Prostate gland (tissue), 2 donors: ENCODE measurements at places on chromosomes 6 and 20.

DNA sequence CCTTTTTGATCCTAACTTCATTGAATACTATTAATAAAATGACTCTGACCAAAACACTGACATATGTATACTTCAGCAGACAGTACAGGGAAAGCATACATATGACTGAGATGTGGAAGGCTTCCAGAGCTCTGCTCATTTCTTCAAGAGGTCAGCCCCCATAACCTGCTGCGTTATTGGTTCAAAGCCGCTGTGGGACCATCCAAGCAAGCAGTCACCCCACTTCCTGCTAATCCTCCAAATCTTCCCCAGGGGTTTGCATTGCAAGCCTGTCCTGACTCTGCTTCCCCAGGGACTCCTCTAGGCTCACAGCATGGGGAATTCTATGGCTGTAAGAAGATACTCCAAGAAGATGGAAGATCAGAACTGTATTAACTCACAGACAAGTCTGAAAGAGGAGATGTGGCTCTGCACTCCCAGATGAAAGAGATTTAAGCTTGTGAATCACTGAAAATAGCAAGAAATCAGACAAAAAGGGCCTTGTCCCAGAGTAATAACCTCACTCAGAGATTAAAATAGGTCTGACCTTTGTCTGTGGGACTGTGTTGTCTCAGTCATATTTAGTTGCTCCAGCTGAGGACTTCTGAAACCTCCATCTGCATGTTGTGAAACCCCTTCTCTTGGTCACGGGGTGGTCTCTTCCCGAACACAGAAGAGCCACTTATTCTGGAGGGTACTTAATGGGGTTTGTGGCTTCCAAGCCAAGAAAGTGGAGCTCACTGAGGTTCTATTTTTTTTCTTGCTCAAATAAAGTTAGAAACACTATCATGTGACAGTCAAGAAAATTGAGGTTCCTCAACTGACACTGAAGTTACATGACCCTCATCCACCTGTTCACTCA, 101.5 kb upstream of the MARCKS start:
- no peak for DNase-seq

- DNase-seq = no peak
Measured at GRCh38 chr20:31691646-31692275, 30.9 kb downstream of the BCL2L1 start.

GRCh38 chr6:99334526-99335127, 14.8 kb downstream of the FAXC start:
- peak; percentile 28 for DNase-seq

- no peak for DNase-seq
Measured at GRCh38 chr6:76706631-76707030, 634.2 kb upstream of the IMPG1 start.

DNA sequence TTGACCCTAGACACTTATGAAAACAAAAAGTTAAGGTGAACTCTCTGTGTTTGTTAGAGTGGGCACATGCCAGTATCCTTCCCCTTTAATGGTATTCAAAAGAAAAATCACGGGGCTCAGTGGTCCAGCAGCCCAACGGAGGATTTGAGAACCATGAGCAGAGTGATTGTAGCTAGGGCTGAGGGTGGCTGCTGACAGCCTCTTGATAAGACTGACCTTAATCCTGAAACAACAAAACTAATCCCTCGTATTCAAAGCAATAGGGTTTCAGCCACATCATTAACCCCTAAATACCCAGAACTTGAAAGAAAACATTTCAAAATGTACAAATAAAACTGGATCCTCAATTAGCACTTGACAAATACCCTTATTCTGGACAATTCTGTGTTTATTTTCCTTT, 95.1 kb downstream of the SNAP25 start:
- no peak for DNase-seq

DNA sequence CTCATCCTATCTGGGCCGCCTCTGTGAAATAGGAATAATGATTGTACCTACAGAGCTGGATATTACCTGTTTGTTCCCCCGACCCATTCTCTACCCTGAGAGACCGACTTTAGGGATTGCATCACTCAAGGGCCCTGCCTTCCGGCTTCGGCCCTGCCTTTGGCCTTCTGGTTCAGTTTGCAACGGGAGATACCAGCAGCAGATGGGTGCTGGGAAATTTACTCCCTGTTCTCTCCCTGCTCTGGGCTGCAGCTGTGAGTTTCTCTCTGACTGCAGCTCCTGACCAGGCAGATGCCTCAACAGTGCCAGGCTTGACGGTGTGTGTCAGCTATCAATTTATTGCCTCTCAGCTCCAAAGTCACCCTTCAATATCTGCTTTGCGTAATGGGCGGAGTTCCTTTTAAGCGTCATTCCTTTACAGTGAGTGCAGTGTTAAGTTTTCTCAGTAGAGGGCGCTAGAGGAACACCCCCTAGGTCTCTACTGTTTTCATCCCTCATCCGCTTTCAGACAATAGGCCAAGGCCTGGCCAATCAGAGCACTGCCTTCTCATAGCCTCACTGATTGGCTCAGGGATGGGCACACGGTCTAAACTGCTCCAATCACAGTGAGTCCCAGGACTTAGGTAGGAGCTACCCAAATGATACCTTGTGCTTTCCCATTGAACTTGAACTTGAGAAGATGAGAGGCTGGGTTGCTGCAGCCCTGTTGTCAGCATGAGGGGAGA, 30.0 kb downstream of the KCNG1 start:
- DNase-seq = peak; percentile 18

- no peak for DNase-seq
Measured at GRCh38 chr6:142014515-142014914, 118.2 kb upstream of the GJE1 start.

GRCh38 chr6:41268478-41268877, 18.0 kb downstream of the TREM1 start:
- no peak for DNase-seq

- no peak for DNase-seq
Measured at GRCh38 chr20:37315452-37316110, 26.1 kb downstream of the MANBAL start.

DNA sequence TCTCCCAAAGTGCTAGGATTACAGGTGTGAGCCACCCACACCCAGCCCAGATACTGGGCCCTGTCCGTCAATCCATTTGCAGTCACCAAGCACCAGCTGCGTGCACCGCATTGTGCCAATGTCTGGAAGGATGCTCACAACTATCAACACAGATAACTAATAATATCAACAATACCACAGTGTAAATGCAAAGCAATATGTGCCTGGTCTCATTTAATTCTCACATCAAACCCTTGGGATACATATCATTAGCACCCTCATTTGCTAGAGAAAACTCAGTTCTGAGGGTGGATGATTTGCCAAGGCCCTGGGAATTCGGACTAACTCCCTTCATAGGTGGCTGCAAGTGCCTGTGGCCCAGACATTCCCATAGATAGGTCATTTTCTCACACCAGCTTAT, 14.5 kb downstream of the RIPOR3 start:
- DNase-seq = no peak

DNA sequence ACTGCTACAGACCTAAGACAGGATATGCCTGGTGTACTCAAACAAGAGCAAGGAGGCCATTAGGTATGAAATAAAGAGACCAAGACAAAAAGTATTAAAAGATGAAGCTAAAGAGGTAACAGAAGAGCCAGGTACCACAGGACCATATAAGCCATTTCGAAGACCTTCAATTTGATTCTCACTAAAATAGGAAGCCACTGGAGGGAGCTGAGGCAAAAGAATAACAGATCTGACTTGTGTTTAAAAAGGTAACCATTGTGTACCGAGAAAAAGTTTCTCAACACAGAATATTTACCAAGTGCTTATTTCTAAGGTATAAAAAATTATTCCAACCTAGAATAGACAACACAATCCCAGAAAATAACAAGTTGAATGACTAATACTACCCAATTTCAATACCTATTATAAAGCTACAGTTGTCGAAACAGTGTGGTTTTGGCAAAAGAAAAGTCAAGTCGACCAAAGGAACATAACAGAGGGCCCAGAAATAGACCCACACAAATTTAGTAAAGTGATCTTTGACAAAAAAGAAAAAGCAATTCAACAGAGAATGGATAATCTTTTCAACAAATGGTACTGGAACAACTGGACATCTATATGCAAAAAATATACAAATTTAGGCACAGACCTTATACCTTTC, 125.3 kb upstream of the DST start:
- DNase-seq = no peak

DNA sequence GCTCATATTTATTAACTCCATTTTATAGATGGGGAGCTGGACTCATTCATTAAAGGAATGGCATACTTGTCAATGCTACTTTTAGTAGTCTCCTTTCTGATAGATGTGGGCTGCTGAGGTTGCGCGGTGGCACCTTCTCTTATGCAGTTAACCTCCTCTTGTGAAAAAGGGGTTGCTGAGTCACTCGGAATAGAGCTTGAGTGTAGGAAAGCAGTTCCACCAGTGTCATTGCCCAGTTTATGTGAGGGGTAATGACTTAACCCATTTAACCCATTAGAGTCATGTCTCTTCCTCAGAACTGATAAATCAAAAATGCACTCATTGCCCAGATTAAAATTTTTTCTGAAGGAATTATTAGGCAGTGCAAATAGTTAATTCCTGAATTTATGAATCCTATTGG, 6.3 kb downstream of the MAPK14 start:
- no peak for DNase-seq

GRCh38 chr6:27501187-27501586, 28.3 kb upstream of the ZNF184 start:
- DNase-seq = no peak

DNA sequence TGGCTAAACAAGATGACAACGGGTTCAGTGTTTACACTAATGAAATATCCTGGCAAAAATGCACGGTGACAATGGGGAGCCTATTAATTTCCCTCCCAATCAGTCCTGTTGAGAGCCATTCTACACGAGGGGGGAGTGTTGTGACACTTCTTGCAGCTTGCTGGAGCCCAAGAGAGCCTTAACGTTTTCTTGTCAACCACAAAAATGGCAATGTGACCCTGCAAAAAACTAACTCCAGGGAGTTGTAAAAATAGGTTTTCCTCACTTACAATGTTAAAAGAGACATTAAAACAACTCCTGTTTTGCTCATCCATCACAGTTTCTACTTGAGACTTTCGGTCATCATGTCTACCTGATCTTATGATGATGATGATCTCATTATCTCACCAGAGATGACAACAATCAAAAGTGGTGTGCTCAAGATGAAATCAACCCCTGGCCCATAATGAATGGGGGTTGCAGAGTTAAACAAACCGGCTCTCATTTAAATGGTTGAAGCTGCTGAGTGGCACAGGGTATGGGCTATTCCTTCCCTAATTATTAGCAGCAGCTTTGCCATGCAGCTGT, 57.9 kb downstream of the GJA10 start:
- DNase-seq = no peak

- DNase-seq = no peak
Measured at GRCh38 chr6:41594326-41594725, 43.9 kb upstream of the MDFI start.

GRCh38 chr20:1622450-1622849, 2.6 kb upstream of the SIRPB1 start:
- no peak for DNase-seq
